CD4-positive, alpha-beta T cell (primary cell): ENCODE measurements at places on chromosomes 13 and 19. TPM values are rescaled to one million over a fixed set of nuclear protein-coding genes. Genes with fewer than 3 reads are reported as not detected.
A peak's percentile ranks its signal among the peaks of the same experiment; 100 is the strongest.

DNA sequence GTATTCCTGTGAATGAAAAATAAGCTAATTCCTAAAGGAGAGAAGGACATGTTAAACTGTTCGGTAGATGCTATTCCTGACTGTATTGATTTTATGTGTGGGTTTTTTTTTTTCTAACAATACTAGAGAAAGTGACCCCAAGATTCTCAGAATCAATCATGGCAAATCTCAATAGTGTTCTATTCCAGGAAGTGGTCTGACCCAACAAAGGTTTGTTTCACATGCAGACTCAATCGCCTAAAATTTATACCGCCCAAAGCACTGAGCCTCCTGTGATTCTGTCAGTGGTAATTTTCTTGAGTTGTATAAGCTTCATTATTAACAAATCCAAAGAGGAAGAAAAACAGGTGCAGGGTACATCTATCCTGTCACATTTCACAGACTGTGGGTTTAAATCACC, 293.7 kb downstream of the SUCLA2 start:
- no peak for DNase-seq

GRCh38 chr19:35959968-35960320, 23.8 kb downstream of the LRFN3 start:
- DNase-seq, result no peak

DNA sequence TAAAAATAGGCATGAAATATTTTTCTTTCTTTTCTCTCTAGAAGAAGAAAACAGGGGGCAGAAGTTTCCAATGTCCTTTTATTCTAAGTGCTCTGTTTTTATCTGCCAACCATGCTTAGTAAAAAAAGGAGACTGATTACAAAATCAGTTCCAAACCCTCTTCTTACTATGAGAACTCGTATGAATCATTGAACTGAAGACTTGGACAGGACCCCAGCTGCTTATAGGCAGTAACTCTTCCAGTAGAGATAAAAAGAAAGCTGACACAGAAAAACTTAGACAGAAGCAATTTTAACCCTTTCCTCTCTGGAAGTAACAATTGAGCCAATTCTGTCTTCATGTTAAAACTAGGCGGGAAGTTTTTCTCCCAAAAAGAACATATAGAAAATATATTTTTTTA, 24.5 kb upstream of the FREM2 start:
- DNase-seq, result no peak

GRCh38 chr13:96112936-96113335, 23.0 kb downstream of the HS6ST3 start:
- DNase-seq, result no peak

- DNase-seq, result no peak
Measured at GRCh38 chr13:29294821-29295220, 300.7 kb downstream of the SLC7A1 start.

- no peak for DNase-seq
Measured at GRCh38 chr13:73201626-73202025, 142.8 kb downstream of the KLF5 start.

The CEACAM16 gene
- not detected for total RNA-seq

DNA sequence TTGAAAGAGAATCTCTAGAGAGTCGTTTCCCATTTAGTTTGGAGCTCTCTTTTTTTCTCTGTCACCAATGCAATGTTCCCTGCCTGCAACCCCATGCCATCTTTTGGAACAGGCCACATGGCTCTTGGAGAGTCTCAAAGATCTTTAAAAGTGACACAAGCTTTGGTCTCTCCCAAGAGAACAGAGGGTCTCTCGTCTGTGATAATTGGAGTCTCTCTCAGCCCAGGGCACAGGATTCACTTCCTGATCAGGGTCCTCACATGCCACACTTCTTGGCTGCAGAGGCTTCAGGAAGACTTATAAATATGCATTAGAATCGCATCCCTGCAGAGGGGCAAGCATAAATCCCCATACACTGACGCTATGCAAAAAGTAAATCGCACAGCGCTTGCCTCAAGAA, 240.5 kb downstream of the IRS2 start:
- DNase-seq, result no peak

DNA sequence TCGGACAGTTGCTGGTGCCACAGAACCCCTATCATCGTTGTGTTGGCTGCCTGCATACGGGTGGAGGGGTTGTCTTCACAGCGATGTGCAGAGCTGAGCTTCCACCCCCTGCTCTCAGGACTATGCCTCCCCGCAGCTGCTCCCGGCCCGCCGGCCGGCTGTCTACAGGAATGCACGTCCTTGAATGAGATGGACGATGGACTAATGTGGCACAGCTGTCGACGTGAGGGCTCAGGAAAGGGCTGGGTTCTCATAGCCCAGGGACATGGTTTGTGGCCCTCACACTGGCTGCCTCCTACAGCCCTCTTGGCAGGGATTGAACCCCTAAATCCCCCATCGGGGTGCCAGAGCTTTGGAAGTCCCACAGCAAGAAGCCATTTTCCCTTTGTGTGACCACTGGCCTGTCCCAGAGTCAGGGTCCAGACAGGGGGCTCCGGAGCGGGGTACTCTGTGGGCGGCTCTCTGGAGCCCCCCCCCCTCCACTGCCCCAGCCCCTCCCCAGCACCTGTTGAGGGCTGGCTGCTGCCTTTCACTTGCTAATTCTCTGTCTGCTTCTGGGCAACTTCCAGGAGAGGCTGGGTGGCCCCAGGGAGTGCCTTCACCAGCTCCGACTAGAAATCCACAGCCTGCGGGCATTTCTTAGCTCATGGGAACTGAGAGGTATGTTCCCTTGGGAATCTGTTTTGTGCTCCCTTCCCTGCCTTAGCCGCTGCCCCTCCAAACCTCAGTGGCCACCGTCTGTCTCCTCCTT, 40.2 kb downstream of the TSSK6 start:
- no peak for DNase-seq

GRCh38 chr19:18204394-18205199, 755 bp upstream of the RAB3A start:
- DNase-seq, result no peak

DNA sequence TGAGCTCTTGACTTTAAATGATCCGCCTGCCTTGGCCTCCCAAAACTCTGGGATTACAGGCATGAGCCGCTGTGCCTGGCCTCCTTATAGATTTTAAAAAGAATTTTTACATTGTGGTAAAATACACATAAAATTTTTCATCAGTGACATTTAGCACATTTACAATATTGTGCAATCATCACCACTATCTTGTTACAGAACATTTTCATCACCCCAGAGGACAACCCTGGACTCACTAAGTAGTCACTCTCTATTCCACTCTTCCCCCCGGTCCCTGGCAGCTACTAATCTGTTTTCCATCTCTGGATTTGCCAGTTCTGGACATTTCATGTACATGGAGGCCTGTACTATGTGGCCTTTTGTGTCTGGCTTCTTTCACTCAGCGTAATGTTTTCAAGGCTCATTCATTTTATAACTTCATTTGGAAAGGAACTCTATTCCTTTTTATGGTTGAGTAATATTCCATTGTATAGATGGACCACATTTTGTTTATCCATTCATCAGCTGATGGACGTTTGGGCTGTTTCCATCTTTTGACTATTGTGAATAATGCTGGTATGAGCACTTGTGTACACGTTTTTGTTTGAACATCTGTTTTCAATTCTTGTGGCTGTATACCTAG, 19.9 kb downstream of the MEGF8 start:
- DNase-seq, result no peak

DNA sequence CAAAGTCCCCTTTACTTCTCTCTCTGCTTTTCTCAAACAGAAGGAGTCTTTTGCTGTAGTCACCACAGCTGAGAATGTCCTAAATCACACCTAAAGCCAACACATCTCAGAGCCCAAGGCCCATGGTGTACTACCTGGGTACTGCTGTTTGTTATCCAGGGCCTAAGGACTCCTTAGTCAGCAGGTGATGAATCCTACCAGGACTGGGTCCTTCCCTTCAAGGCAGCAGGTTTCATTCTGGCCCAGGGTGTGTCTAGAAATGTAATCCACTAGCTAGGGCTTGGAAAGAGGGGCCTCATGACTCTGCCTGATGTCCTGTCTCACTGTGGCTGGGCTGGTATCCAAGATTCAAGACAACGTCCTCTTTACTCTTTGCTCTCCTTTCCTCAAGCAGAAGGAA, 36.2 kb upstream of the ENOX1 start:
- DNase-seq, result no peak

GRCh38 chr13:26372747-26373146, 118.8 kb downstream of the CDK8 start:
- peak; percentile 31 for DNase-seq

The C1QTNF9B gene
- total RNA-seq, result not detected

The MEF2B gene
- 1.9 TPM for total RNA-seq

- DNase-seq, result peak; percentile 66
Measured at GRCh38 chr19:48415395-48415794, 21.9 kb downstream of the GRIN2D start.

DNA sequence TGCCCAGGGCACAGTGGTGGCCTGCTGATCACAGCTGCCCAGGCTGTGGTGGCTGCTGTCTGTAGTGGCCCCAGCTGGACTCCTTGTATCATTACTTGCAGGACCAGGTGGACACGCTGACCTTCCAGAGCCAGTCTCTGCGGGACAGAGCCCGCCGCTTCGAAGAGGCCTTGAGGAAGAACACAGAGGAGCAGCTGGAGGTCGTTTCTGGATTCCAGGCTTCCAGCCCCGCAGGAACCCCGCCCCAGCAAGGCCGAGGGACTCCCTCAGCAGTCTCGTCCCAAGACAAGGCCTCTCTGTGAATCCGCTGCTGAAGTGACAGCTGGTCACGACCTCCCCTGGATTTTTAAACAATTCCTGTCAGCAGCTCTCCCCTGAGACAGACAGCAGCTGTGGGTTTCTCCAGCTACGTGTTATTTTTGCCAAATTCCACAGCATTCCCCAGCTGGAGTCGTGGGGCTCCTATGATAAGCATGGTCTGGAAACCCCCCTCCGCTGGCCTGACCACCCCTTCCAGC, 98.3 kb downstream of the SLC7A1 start:
- no peak for DNase-seq

The KIR2DL1 gene
- total RNA-seq, result not detected

DNA sequence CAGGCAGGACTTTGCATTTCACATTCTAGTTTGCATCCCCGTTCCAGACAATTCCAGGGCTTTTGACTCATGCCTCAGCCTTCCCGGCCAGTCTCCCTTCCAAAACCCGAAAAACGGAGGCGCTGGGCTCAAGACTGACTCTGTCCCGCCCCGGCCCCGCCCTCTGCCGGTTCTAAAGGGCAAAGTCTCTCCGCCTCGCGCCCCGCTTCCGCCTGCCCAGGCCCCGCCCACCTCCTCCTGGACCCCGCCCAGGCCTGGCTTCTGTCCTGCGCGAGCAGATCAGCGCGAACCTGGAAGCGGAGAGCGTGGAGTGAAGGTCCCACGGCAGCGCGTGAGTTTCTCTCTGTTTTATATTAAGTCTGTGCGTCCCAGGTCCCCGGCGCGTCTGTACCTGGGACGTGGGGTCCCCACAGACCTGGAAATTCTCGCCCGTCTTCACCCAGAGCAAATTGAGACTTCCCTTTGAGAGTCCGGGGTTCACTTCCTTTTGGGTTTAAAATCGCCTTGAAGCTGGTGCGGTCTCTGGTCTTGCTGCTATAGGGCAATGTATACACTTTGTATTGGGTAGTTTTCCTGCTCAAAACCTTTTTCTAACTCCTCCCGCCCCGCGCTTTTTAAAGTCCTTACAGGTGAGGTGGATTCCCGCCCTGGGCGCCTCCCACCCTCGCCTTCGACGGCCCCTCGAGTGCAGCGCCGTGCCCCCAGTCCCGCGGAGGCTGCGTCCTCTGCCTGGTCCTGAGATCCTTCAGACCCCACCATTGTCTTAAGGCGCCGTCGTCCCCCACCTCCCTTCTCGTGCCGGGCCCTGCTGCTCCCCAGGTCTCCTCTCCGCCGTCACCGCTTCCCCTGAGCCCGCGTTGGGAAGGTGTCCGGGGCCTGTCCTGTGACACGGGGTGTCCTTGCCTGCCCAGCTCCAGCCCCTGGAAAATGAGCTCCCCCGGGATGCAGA, 31.2 kb downstream of the ZNF701 start:
- peak; percentile 93 for DNase-seq

DNA sequence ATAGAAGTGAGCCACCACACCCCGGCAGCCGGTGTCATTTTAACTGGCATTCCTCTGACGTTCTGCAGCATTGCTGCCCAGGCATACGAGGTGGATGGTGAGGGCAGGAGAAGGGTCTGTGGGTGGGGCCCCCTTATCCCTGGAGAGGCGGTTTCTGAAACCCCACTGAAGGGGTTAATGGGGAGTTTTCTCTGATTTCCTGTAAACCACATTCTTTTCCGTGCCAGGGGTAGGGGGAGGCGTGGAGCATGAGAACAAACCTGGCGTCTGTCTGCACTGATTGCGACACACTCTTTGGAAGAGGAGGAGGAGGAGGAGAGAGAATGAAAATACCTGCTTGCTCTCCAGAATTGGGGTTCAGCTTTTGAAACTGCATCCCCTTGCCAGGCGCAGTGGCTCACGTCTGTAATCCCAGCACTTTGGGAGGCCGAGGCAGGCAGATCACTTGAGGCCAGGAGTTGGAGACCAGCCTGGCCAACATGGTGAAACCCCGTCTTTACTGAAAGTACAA, 2.7 kb upstream of the C3 start:
- DNase-seq, result no peak

- DNase-seq, result no peak
Measured at GRCh38 chr13:99057310-99057975, 79.6 kb upstream of the DOCK9 start.

The NUP62 gene
- total RNA-seq, result 19.2 TPM
